Keratinocyte (primary cell): ENCODE measurements at places on chromosomes 2 and 18.

GRCh38 chr2:40202798-40203400 lies 249.0 kb downstream of the SLC8A1 start:
- no peak for DNase-seq

DNA sequence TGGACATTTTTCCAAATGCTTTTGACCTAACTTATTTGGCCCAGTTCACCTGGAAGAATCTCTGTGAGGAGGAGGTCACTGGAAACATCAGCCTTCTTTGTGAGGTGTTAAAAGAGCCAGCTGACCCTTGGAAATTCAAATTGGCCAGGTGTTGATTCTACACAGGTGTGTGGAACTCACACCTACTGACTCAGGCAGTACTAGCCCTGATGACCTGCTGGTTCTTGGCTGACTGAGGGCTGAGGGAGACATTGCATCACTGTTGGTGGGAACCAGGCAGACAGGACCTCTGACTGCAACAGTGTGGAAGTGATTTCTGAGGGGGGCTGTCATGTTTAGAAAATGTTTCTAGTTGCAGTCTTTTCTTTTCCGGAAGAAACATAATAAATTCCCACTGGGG lies 242.2 kb upstream of the LRRTM1 start:
- DNase-seq = no peak

GRCh38 chr2:27003857-27004256 lies 28.9 kb upstream of the TMEM214 start:
- DNase-seq = no peak

DNA sequence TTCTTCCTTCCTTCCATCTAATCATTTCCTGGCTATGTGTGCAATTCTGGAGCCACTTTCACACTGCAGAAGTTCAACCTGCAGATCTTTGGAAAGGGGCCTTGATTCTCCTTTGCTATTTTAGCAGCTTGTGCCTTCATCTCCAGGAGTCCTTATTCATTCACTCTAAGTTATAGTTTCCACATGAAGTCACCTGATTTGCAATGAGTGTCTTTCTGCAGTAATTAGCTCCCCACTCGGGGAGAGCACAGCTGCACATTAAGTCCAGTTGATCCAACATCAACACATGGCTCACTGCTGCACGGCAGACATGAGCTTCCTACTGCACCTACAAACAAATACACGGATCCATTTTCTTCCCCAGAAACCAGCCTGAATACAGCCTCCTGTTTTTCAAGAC lies 323.1 kb upstream of the TNP1 start:
- DNase-seq = no peak

DNA sequence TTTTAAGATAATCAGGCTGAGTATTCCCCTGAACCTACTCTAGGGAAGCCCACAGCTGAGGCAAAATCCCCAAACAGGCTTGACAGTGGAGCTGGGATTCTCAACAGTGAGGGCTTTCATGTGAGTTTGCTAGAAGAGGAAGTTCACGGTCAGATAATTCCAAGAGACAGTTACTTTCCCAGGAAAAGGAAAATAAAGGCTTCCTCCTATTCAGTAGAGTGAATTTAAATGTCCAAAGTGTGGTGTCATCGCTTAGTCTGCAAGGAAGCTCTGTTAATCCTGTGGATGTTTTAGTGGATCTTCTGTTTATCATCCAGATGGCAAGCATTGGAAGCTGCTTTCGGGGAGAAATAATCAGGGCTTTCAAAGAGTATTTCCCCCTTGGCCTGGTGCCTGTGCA lies 119.8 kb downstream of the RPIA start:
- DNase-seq = no peak

DNA sequence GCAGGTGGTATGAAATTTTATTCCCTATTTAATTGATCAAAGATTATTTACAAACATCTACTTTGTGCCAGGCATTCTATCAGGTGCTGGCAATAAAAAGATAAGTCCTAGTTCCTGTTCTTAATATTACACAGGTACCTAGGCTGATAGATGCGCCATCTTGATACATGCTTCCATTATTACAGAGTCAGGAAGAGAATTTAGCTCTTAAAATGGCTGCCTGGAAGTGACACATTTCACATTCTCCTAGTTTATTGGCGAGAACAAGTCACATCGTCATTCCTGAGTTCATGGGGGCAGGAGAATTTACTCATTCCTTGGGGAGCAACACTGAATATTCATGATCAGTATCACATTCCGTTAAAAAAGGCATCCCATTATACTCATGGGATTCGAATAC lies 1.1 kb upstream of the DARS1 start:
- DNase-seq = no peak

GRCh38 chr2:170339322-170339721 lies 161.4 kb downstream of the MYO3B start:
- no peak for DNase-seq

DNA sequence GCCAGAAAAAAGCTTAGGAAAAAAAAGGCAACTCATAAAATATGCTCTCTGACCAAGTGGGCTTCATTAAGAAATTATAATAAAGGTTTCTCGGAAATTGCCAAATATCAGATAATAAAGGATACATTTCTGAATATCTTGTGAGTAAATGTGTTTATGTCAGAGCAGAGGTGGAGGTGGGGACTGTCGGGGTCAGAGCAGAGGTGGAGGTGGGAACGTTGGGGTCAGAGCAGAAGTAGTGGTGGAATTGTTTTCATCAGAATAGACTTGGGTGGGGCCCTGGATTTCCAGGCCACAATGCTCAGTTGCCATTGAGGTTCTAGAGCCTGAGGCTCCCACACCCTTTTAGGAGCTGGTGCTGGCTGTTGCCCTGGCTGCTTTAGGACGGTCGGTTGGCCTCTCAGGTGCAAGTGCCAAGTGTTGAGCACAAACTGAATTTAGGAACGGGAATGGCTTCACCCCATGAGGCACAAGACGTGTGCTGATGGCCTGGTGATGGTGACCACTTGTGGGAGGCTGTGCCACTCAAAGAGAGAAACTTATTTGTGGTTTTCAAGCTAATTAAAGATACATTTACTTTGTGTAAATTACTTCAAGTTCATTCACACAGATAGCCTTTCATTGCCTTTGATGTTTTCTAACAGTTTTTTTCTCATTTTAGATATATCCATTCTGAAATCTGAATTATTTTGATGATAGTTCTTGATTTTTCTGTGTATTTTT lies 131.5 kb downstream of the ATP9B start:
- DNase-seq = no peak

GRCh38 chr2:181255651-181256050 lies 201.5 kb upstream of the ITGA4 start:
- DNase-seq = no peak

DNA sequence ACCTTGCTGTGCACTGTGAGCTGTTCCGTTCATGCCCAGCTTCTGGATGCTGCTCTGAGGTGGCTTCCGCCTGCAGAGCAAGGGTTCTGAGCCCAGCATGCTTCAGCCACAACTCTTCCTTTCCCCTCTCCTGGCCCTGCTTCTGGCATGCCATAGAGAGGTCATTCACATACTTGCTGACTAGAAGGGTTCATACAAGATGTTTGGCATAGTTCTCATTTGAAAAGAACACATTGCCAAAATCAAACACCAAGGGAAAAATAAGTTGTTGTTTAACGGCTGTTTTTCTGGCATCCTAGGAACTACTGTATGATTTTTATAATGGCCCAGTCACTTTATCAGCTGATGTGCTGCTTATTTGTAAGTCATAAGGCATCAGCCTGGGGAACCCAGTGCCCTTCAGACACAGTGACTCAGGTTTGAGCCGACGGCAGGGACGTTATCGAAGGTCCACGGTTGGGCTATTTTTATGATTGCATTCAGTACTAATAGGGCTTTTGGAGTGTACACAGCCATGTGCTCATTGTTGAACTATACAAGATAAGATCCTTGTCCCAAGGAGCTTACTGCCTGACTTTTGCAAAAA lies 53.9 kb upstream of the CTAGE1 start:
- DNase-seq = no peak

- no peak for DNase-seq
Observed at GRCh38 chr2:38793511-38793910, 15.5 kb downstream of the GEMIN6 start.

GRCh38 chr2:109162999-109163398 lies 34.0 kb downstream of the SH3RF3 start:
- DNase-seq = no peak

GRCh38 chr18:47632970-47633635 lies 297.4 kb downstream of the SMAD2 start:
- no peak for DNase-seq

- DNase-seq = peak; percentile 67
Observed at GRCh38 chr2:74537140-74537539, 7.4 kb downstream of the HTRA2 start.

- no peak for DNase-seq
Observed at GRCh38 chr2:168355121-168355520, 101.0 kb upstream of the CERS6 start.

DNA sequence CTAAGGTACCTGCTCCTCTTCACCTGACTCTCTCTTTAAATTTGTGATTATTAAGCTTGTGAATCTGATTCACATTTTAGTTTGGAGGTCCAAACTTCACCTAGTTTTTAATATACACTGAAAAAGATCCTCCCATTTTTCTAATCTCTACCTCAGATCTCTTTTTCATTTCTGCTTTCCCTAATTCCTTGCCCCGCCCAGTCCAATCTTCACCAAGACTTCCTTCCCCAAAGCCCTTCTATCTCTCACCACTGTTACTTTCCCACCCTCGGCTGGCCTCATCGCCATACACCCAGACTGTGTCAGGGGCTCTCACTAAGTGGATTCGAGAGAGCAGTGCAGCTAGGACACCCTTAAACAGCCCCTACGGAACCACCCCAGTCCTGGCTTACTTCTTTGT lies 40.0 kb downstream of the LBH start:
- DNase-seq = no peak

DNA sequence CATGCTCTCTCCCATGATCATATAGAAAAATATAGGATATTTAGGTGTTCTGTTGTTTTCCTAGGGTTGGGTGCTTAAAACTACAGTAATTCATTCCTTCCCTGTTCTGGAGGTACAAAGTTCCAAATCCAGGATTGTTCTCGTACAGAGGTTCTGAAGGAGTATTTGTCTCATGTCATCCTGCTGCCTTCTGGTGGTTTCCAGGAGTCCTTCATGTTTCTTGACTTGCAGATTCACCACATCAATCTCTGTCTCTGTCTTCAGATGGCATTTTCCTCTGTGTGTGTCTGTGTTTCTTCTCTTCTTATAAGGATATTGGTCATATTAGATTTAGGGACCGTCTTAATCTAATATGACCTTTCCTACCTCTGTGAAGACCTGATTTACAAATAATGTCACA lies 397.9 kb downstream of the NYAP2 start:
- DNase-seq = no peak

- no peak for DNase-seq
Observed at GRCh38 chr2:20797096-20797495, 25.8 kb downstream of the LDAH start.

DNA sequence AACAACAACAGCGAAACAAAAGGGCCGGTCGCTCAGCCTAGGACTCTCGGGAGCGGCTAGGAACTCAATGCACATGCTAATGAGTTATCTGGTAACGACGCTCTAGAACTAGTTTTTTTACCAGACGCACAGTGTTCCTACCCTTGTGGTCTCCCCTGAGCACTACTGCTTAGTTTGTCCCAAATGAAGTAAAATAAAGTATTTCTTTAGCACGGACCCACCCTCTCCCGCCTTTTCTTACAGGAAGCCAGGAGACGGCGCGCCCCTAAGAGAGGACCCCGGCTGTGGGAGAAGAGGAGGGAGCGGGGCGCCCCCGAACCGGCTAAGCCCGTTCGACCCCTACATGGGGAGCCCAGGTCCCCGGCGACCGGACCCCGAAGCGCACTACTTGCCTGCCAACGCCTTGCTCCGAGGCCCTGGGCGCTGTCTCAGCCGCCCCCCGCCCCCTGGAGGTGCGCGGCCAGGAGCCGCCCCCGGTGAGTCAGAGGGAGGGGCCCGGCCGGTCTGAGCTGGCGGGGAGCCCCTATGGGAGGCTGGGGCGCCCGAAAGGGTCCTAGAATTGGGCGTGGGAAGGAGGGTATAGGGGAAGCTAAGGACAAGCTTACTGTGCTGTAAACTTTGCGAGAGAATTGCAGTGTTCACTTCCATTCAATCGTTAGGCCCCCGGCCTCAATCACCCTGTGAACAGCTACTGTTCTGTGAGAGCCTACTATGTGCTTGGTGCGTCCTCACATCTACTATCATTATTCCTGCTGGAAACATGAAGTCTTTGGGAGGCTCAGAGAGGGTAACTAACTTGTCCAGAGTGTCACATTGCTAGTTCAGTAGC lies 3.6 kb upstream of the CAPG start:
- peak; percentile 41 for DNase-seq

GRCh38 chr2:841036-841435 lies 109.6 kb upstream of the SNTG2 start:
- DNase-seq = no peak

- no peak for DNase-seq
Observed at GRCh38 chr2:130845505-130846085, 8.9 kb downstream of the ARHGEF4 start.

DNA sequence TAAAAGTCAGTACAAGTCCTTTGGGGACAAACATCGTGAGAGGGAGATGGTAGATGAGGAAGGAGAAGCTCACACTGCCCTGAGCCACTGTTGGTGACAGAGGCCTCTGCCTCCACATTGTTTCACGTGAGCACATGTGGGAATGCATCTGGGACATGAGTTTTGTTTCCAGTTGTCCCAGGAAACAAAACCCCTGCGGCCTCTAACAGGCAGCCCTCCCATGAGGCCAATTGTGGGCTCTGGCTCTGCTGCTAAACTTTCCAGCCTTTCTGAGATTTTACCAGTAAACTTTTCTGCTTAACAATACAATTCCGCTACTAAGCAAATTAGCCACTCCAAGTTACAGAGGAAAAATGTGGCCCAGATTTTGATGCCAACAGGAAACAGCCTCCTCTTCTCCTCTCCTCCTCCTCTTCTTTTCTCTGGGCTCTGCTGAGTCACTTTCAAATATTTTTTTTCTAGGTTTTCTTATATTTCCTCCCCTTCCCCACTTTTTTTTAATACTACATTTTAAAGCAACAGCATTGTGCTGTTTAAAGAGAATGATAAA lies 23.4 kb upstream of the LRRC30 start:
- no peak for DNase-seq

- DNase-seq = no peak
Observed at GRCh38 chr2:82198809-82199492, 1894.4 kb upstream of the LRRTM1 start.

GRCh38 chr2:76288146-76288545 lies 577.4 kb upstream of the GCFC2 start:
- DNase-seq = no peak

GRCh38 chr18:36402765-36403396 lies 105.4 kb downstream of the FHOD3 start:
- no peak for DNase-seq
